ENCODE measurements at places on chromosomes 13 and 19. TPM values are rescaled to one million over a fixed set of nuclear protein-coding genes. Genes with fewer than 3 reads are reported as not detected.

KIR3DL2 gene
- not detected for total RNA-seq

LRRC8E gene
- 7.3 TPM for total RNA-seq

MEDAG gene
- total RNA-seq, result not detected

- DNase-seq, result no peak
Observed at GRCh38 chr19:17888260-17888659, 16.5 kb downstream of the SLC5A5 start.

All from HFFc6 (cell line).